ENCODE measurements at places on chromosomes 3 and 15. TPM values are rescaled to one million over a fixed set of nuclear protein-coding genes. Genes with fewer than 3 reads are reported as not detected.

DNA sequence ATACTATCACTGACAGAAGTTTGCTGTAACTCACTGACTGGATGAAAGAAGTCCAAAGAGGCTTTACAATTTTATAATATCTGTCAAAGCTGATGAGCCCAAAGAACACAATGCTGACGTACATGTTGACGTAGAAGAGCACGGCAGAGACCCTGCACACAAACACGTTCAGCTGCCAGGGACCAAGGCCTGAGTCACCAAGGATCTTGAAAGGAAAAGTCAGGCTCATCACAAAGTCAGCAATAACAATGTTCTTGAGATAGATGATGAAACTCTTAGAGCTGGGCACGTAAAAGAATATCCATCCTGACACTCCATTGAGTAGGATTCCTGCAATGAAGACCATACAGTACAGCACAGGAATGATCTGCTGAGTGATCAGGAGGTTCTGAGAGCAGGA, 10.9 kb upstream of the GPR171 start:
- H3K4me3 ChIP-seq: no peak overlapping the region
- no peaks in the 10 kb centered on the region for H3K27me3 ChIP-seq

PGBD4 gene
- 1.8 TPM for total RNA-seq

DNA sequence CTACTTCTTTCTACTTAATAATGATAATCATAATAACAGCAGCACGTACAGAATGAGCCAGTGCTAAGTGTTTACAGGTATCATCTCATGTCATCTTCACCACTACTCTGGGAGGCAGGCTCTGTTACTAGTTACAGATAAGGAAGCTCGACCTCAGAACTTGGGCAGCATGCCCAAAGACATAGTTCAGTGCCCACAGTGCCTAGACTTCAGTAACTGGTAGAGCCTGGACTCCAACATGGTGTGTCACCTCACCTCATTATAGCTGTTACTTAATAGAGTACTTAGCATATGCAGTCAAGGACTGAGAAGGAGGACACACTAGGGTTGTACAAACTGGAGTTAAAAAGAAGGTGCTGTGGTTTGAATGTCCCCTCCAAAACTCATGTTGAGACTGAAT, 7.6 kb downstream of the GADL1 start:
- no peak overlapping the region for H3K4me3 ChIP-seq
- DNase-seq: no peak
- H3K4me1 ChIP-seq: no peaks in the 10 kb centered on the region
- peaks cover 5% of the 10 kb centered on the region for H3K27me3 ChIP-seq
- no peak overlapping the region for H3K27ac ChIP-seq

DNA sequence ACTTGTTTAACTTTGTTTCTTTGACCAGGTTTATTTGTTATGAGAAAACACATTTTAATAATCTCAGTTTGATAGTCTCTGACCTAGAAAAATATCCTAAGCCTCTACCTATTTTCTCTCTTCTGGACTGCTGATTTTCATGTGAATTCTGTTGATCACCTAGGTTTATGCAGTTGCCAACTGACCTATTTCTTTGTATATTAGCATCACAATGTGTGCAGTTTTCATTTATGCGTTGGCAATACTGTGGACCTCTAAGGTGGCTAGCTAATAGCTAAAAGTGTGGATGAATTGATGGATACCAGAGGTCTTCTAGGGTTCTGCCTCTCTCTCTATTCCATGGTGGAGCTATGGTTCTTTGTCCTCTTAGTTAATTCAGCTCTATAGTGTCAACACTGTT, 72.1 kb downstream of the LRRC49 start:
- DNase-seq: no peak
- peaks cover 3% of the 10 kb centered on the region for H3K4me1 ChIP-seq
- no peak overlapping the region for H3K4me3 ChIP-seq
- no peak overlapping the region for H3K27ac ChIP-seq
